ENCODE measurements at places on chromosomes 5 and 9.
A peak's percentile ranks its signal among the peaks of the same experiment; 100 is the strongest.

DNA sequence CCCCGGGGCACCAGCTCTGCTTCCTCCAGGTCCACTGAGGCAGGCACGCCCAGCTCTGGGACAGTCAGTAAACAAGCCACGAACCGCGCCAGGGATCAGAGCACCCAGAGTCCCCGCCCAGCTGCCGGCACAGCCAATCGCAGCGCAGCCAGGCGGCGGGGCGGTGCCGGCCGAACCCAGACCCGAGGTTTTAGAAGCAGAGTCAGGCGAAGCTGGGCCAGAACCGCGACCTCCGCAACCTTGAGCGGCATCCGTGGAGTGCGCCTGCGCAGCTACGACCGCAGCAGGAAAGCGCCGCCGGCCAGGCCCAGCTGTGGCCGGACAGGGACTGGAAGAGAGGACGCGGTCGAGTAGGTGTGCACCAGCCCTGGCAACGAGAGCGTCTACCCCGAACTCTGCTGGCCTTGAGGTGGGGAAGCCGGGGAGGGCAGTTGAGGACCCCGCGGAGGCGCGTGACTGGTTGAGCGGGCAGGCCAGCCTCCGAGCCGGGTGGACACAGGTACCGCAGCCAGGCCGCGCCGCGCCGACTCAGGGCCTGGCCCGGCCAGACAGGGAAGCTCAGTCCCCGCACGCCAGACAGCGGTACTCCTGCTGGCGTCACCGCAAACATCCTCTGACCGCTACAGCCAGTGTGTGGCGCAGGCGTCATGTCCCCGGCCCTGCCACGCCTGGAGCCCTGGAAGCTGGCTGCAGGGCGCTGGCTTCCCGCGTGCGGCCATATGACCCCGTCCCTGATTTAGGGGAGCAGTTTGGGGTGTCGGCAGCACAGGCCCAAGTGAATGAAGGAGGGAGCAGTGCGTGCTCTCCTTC lies at the start of gene CTSL:
CTSL (plus strand) TSS at position 220 of the 810 bp plus-strand sequence. CDS start 1,485 bp downstream, outside the sequence.
- DNase-seq = peak; percentile 64

DNA sequence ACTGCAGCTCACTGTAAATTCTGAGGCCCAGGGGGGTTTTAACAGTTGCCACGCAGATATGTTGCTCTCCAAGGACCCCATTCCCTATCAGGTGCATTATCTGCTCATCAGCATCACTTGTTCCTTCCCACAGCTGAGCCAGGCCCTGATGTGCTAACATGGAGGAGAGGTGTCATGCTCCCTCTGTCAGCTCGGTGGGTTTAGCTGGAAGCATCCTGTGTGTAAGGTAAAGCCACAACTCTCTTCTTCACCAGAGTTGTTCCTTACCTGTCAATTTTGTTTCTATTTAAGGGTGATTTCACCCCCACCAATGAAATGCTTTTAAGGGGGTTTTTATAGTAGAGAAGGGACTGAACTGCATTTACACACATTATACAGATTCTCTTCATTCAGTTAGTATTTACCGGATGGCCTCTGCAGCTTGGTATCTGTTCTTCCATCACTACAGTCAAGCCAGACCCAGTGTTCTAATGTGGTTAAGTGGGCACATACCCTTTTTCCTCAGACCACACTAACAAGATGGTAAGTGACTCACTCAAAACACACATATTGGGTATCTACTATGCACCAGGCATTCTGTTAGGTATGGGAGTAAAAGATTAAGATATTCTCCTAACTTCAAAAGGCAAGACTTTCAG lies 205.4 kb downstream of the DCP2 start:
- no peak for DNase-seq

DNA sequence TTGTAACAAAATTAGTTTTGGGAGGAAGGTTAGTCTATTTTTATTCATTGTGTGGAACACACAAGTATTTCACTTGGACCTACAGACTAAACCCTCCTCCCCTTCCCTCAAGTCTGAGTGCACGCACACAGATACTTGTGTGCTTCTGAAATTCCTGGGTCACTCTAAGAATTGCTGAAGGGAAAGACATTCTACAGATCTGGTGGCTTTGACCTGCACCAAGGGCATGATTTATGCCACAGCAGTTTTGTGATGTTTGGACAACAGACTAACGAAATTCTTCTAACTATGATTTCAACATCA lies 150.5 kb downstream of the ARL15 start:
- DNase-seq = no peak

GRCh38 chr9:36550135-36550534 lies 22.6 kb upstream of the MELK start:
- no peak for DNase-seq

DNA sequence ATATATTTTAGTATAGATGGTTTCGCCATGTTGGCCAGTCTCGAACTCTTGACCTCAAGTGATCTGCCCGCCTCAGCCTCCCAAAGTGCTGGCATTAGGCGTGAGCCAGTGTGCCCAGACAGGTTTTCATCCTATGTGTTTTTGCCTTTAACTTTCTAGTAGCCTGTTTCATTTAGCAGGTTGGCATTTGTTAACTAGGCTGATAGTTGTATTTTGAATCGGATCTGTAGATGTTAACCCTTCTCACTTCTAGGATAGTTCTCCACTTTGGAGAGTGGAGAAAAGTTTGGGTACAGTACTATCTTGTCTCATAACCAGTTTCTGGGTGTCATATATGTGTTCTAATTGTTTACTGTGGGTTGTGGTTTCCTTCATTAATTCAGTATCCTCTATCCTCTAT lies 7.3 kb upstream of the FGF18 start:
- no peak for DNase-seq

DNA sequence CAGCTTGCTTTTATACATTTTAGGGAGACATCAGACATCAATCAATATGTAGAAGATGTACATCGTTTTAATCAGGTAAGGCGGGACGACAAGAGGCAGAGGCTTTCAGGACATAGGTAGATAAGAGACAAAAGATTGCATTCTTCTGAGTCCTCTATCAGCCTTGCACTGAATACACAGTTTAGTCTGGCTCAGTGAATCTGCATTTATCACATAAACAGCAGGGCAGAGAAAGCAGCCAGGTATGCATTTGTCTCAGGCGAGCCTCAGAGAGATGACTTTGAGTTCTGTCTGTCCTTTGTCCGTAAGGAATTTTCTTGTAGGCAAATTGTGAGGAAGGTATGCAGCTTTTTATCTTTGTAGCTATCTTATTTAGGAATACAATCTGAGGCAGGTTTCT lies 202.8 kb upstream of the TAS2R1 start:
- DNase-seq = no peak

- no peak for DNase-seq
Measured at GRCh38 chr5:10056228-10056760, 193.4 kb downstream of the ATPSCKMT start.

GRCh38 chr5:58268268-58268667 lies 191.6 kb downstream of the PLK2 start:
- no peak for DNase-seq

DNA sequence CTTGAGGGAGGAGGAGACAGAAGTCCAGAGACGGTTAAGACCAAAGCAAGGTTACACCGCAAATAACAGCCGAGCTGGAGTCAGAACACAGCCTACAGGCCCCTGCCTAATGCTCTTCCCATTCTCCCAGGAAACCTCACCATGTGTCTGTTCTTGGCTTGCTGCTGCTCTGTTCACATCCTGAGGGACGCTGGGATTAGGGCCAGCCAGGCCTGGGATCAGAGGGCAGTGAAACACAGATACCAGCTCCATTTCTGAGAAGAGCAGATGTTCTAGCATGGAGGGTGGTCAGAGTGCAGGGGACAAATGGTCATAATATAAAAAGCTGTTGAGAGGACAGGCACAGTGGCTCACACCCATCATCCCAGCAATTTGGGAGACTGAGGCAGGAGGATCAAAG lies 124.8 kb upstream of the LARP1 start:
- no peak for DNase-seq

DNA sequence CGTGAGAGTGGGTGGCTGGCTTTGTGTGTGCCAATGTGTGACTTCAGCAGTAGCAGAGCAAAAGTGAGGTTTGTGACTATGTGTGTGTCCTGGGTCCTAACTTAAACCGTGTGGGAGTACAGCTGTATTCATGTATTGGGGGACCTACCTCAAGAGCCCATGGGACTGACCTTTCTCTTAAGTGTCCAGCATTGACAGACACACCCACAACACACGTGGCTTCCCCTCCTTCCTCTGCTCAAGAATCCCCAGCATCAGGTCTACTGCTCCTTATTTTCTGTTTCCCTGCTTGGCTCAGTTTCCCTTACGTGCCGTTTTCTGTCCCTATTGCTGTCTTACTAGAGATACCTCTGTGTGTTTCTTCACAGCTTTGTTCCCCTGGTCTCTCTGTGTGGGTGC lies 616 bp downstream of the IL11RA start:
- no peak for DNase-seq

DNA sequence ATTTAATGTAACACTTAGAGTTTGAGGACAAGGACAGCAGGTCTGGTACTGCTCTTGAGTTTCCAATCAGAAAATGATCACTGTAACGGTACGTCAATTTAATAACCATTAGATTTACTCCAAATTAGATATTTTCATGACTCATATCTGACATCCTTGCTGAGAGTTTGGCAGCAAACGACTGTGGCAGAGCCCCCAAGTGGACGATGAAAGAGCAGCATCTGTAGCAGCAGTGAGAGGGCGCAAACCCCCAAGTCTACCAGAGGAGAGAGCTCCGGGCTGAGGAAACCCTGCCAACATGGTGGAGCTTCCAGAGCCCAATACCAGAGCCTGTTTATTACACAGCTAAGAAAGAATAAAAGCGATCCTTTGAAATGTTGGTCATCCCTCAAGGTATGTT lies 73.2 kb upstream of the EPB41L4A start:
- no peak for DNase-seq

DNA sequence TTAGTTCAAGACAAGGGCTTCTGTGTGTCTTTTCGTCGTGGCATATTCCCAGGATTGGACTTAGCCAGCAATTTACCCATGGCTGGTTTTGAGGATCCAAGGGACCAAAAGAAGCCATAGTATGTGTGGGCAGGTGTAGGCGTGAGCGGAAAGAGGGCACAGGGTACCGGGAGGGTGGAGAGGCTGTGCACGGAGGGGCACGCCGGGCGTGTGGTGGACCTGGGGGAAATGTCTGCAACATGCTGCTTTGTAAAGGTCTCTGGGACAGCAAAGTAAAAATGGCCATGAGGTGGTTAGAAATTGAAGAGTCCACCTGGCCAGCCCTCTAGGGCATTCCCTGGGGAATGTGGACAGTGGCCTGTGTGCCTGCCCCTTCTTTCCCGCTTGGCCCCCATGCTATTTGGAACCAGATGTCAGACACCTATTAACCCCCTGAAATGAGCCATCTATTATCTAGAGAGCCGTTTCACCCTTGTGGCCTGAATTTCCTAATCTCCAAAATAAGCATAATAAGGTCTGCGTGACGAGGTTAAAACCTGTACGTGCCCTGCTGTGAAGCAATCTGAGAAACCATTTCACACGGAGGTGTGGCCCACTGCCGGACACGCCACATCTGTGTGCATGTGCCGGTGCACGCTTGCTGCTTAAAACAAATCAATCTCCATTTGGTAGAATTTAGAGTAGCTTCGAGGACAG lies 5.1 kb downstream of the FLT4 start:
- DNase-seq = no peak

DNA sequence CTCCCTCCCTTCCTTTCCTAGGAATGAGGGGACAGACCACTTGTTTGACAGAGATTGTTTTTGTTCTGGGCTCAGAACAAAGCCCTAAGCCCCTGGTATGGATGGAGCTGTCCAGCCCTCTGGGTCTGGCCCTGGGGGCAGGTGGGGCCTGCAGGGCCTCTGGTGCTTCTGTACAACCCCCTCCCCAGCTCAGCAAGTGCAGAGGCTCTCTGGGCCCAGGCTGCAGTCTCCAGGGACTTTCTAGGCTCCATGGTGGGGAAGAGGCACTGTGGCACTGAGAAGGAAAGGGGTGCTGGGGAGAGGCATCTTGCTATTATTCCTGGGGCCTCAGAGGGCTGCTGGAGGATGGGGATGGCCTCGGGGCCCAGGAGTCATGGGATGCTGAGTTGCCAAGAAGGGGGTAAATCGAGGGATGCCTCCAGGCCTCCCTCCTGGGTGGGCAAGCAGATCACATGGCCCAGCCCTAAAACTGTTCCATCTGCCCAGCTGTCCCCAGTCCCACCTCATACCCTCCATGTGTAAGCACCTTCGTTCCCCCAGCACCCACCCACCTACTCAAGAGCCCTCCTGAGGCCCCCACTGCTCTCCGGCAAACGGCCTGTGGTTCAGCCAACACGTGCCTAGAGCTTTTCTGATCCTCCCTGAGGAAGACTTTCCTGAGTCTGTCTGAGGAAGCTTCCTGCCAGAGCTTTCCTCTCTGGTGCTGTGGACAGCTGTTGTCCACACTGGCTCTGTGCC lies 225.7 kb downstream of the CACNA1B start:
- no peak for DNase-seq

GRCh38 chr5:39013938-39014337 lies 60.3 kb downstream of the RICTOR start:
- DNase-seq = no peak

- no peak for DNase-seq
Measured at GRCh38 chr9:95044731-95045508, 272.6 kb downstream of the FANCC start.

DNA sequence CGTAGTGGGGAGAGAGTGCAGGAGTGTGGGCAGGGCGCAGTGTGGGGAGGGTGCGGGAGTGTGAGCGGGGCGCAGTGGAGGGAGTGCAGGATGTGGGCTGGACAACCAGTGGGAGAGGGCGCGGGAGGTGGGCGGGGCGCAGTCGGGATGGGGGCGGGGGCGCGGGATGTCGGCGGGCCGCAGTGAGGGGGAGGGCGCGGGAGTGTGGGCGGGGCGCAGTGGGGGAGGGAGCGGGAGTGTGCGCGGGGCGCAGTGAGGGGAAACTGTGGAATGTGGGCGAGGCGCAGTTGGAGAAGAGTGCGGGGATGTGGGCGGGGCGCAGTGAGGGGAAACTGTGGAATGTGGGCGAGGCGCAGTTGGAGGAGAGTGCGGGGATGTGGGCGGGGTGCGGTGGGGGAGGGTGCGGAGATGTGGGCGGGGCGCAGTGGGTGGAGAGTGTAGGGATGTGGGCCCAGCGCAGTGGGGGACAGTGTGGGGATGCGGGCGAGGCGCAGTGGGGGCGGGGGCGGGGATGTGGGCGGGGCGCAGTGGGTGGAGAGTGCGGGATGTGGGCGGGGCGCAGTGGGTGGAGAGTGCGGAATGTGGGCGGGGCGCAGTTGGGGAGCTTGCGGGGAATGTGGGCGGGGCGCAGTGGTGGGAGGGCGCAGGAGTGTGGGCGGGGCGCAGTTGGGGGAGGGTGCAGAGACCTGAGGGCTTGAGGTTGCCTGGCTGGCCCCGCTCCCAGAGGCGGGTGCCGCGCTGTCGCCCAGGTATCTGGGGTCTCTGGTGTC lies at the start of gene NXNL2:
NXNL2 (plus strand) TSS at position 723 of the 770 bp plus-strand sequence. CDS start 257 bp downstream, outside the sequence.
- DNase-seq = peak; percentile 52

- no peak for DNase-seq
Measured at GRCh38 chr9:10059044-10059443, 553.8 kb downstream of the PTPRD start.

DNA sequence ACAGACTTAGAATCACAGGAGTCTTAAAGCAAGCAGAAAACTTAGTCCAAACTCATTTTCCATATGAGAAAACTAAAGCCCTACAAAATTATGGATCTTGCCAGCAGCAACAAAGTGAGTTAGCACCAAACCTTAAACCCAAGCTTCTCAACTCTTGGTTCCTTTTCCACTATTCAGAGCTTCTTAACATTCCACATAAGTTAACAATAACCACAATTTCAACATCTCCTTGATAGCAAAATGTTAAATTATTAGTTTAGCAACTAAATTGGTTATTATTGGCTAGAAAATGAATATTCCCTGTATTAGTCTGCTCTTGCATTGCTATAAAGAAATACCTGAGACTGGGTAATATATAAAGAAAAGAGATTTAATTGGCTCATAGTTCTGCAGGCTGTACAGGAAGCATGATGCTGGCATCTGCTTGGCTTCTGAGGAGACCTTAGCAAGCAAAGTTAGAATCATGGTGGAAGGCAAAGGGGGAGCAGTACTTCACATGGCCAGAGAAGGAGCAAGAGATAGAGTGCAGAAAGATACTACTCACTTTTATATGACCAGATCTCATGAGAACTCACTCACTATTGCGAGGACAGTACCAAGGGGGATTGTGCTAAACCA lies 26.2 kb upstream of the ARSB start:
- no peak for DNase-seq

Data from activated CD4-positive, alpha-beta T cell treated with anti-CD3 and anti-CD28 coated beads for 1 hour (primary cell).